Memory B cell (primary cell): ENCODE measurements at places on chromosomes 16 and 17.

DNA sequence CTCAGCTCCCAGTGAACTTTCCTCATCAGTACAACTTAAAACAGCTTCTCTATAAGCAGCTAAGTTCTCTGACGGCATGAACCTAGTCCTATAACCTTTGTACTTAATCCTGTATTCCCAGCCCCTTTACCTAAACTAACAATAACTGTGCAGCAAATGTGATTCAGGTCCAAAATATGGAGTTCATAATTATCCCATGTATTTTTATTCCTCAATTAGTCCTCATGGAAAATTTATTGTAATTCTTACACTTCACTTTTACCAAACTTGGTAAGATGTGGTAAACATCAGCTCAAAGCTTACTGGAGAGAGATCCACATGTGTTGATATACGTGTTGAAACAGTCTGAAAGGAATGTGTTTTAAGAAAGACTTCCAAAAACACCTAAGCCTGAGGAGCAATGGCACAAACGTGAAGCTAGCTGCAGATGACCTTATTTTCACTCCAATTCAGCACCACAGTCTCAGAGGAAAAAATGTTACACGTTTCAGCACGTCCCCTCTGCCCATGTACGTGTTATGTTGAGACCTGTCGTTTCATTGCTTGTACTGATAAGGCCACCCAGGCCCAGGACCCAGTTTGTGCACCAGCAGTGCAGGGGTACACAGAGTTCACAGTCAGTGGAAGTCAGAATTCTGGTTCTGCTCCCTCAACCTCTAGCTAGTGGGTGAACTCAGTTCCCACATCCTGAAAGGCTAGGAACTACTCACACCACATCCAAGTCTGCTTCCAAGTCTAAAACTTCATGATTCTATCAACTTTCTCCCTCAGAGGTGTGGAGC, 7.1 kb downstream of the USP31 start:
- DNase-seq, result no peak

- no peak for DNase-seq
Observed at GRCh38 chr16:78696797-78697196, 597.3 kb downstream of the WWOX start.

- no peak for DNase-seq
Observed at GRCh38 chr16:3577302-3577752, at the start of gene NLRC3. NLRC3 (minus strand) TSS chr16:3577403; CDS start chr16:3565036, 12,367 bp downstream.

GRCh38 chr16:76483307-76483909, 206.2 kb downstream of the CNTNAP4 start:
- DNase-seq, result no peak

GRCh38 chr17:80413771-80414507, 1.0 kb upstream of the ENDOV start:
- DNase-seq, result peak; percentile 20

DNA sequence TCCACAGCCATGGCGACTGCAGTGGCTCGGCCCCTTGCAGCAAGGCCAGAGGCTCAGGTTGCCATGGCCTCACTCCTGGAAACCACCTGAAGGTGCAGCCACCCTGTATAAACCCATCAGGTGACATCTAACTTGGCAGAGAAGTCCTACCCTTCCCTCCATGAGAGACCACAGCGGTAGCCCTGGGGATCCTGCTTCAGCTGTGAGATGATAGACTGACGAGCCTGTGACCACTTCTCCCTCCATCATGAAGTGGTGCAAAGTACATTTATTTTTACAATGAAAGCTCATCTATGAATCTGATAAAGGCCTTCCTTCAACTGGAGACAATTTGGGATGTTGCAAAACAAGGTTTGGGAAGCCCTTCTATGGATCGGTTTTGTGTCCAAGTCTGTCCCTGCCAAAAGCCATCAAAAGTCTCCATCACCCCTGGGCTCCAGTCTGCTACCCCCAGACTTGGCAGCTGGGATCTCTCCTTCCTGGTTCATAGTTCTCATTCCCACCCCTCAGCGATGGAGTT, 1.8 kb downstream of the ZACN start:
- no peak for DNase-seq

- DNase-seq, result no peak
Observed at GRCh38 chr16:75948886-75949285, 222.6 kb upstream of the CPHXL start.

DNA sequence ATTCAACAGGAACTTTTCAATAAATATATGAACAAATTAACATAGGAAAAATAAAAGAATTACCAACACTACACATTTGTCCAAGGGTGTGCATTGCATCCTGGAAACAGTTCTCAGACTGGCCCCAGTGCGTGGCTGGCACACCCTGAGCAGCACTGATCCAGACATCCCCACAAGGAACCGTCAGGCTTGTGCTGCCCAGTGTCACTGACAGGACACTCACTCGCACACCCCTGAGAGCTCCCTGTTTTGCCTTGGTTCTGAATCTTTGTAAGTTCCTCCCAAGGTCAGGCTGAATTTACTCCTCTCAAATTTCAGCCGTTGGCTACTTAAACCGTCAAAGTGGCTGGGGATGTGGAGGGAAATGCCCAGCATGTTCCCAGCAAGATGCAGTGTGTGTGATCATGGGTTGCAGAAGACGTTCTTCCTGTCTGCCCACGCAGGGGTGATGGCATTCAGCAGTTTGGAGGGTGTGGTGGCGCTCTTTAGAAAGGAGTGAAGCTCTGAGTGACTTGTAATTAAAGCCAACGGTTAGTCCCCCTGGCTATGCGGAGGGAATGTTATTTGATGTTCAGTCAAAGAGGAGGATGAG, 1.7 kb downstream of the MT2A start:
- peak; percentile 26 for DNase-seq

GRCh38 chr17:77437017-77437416, 296.2 kb downstream of the SEC14L1 start:
- DNase-seq, result no peak

DNA sequence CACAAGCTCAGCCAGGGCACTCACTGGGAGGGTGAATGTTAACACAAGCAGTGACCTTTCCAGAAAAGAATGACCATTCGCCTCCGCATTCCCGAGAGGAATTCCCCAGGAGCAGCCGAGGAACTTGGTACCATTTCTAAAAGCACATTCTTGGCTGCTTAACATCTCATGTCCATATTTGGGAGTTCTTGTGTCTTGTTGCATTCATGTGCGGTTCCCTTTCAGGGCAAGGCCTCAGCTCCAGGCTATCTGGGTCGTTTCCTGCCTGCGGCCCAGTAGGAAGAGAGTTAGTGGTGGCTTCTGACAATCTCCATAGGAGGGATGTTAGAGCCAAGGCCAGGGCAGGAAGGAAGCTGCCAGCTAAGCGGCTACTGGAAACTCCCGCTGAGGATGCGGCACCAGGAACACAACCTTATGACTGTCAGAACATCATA, 27.8 kb upstream of the MEAK7 start:
- no peak for DNase-seq

DNA sequence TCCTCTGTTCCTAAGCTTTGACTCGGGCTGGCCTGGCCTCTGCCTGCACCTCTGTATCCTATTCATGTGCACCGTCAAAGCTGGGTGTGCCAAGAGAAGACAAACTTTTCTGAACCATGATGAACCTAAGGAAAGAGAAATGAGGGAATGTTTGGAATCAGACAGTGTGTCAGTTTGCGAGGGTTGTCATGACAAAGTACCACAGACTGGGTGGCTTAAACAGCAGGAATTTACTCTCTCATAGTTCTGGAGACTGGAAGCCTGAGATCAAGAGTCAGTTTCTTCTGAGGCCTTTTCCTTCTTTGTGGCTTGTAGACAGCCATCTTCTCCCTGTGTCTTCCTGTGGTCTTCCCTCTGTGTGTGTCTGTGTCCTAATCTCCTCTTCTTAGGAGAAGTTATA, 129.0 kb downstream of the KATNIP start:
- no peak for DNase-seq

GRCh38 chr16:24507959-24508480, 31.3 kb upstream of the RBBP6 start:
- no peak for DNase-seq

DNA sequence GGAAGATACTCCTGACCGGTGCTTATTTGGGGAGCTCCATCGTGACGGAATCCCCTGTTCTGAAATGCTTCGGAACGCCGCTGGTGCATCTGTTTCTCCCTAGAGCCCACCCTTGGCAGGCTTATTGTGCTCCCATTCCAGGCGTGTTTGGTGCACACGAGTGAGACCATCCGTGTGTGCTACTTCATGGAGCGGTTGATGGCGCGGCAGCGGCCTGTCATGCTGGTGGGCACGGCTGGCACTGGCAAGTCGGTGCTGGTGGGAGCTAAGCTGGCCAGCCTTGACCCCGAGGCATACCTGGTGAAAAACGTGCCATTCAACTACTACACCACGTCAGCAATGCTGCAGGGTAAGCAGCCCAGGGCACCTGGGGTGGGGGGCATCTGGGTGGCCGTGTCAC, 170.7 kb downstream of the DNAH9 start:
- DNase-seq, result no peak

DNA sequence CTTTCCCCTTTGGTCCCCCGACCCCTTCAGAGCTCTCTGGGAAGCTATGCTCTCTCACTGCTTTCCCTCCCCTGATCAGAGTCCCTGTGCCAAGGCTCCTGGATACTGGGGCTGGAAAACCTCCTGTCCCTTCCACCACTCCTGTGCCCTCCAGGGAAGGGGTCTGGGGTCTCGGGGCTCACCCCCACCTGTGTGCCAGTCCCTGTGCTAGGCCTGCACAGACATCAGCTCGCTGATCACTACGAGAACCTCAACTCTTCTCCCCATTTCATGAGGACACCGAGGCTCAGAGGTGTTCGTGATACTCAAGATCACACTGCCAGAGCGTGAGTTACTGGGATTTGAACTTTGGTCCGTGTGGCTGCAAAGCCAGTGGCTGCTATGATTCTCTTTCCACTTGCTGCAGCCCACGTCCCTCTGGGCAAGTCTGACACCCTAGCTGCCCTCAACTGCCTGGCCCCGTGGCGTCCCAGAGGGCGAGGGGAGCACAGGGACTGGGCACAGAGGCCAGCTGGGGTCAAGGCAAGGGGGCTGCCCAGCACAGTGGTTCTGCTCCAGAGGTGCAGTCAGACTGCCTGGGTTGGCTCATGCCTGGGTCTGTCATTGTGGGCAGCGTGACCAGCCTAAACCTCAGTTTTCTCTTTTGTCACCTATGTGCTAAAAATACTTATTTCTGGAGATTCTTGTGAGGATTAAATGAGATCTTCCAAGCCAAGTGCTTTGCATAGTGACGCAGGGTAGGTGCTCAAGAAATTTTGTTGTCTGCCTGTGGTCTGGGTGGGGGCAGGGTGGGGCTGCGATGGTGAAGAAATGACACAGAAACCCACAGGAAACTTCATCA, 43.8 kb upstream of the TOB1 start:
- no peak for DNase-seq

DNA sequence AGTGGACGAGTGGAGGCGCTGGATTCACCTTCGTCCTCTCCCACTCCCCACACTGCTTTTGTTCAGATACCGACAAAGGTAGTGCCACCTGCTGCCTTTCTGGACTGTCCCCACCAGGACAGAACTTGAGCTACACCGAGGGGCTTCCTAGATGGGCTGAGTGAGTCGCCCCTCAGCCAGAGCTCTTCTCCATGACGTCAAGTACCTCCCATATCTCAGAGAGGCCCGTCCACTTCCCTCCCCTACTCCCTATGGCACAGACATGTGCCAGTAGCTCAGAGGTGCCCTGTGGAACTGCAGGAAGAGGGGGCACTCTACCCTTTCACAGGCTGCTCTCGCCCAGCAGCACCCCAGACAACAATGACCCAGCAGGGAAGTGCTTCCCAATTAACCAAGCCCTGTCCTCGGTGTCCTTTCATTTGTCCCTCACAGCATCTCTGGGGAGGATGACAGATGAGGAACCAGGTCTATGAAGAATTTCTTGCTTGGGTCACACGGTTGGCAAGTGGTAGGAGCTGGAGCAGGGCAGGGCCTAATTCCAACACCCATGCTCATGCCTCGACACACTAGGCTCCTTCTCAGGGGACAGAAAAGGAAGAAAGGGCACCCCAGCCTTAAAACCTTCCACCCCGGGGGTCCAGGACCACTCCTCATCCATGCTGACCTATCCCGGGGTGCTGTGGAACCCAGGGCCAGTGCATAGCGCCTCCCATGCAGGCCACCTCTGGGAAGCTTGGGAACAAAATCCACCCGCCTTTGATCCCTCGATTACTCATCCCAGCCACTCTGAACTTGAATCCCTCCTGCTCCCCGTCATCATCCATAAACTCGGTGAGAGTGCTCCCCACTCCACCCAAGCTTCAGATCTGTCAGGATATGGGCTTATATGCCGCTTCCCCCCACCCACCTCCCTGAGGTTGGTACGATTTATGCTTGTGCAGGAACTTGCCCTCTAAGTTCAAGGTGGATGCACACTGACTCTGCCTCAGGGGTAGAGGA, 51.7 kb downstream of the WNT3 start:
- no peak for DNase-seq

GRCh38 chr17:73791631-73792030, 147.4 kb upstream of the SDK2 start:
- no peak for DNase-seq

DNA sequence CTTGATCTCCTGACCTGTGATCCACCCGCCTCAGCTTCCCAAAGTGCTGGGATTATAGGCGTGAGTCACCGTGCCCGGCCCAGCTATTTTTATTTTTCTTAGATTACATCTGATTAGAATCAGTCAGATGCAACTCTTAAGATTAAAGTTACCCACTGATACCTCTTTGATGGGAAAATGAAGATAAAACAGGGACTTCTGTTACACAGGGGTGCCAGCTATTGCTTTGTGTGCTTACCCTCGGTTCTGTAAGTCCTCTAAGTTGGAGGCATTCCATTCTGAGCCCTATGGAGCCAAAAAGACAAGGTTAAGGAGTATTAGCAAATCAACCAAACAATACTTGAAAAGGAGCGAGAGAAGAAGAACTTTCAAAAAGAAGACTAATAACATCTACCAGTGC, 32.6 kb upstream of the CORO6 start:
- no peak for DNase-seq

- no peak for DNase-seq
Observed at GRCh38 chr17:43907998-43908721, 824 bp upstream of the MPP2 start.

- DNase-seq, result no peak
Observed at GRCh38 chr16:66740533-66740932, 10.9 kb downstream of the DYNC1LI2 start.

DNA sequence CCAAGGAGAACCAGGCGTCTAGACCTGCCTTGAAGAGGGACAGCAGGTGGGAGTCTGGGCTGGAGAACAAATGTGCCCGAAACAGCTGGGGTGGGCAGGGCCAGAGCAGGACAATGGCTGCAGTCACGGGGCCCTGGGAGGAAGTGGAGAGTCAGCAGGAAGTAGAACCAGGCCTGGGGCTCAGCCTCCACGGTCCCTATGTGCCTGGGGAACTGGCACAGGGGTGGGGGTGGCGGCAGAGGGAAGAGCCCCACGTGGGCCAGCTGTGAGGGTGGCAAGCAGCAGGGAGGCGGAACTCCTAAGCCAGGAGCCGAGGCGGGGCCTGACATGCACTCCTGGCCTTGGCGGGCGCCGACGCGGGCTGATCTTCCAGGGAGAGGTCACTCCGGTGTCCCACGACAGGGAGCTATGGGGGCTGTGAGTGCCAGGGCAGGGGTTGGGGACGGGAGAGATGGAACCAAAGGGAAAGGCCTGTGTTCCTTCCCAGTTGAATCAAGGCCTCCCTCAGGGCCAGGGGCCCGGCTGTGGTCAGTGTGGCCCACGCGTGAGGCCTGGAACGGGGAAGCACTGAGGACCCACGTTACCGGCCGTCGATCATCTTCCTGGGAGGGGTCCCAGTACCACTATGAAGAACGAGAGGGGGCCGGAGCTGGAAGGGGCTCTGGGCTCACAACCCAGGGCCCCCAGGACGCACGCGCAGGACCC, 42.7 kb downstream of the TIMM22 start:
- no peak for DNase-seq
